ENCODE measurements at places on chromosomes 1 and 21.

GRCh38 chr1:119632841-119633240, 15.2 kb downstream of the ZNF697 start:
- no peak for DNase-seq

DNA sequence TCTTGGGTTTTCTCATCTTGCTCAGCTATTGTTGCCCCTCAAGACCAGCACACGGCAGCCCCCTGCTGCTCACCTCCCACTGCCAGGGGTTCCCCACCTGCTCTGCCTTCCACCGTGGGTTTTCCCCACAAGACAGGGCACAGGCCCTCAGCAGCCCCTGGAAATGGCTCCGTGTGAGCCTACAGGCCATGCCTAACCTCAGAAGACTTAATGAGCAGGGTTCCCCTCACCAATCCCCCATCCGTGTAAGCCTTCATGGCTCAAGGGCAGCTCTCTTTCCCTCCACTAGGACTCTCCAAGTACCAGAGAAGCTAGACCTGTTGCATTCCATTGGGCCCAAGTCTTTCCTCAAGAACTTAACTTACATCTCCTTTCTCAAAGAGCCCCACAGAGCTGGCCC, 18.4 kb upstream of the RCAN3 start:
- DNase-seq: no peak

- DNase-seq: no peak
Observed at GRCh38 chr21:39694750-39695149, 50.2 kb upstream of the IGSF5 start.

GRCh38 chr1:3491291-3492246, 37.1 kb downstream of the ARHGEF16 start:
- peak; percentile 11 for DNase-seq

DNA sequence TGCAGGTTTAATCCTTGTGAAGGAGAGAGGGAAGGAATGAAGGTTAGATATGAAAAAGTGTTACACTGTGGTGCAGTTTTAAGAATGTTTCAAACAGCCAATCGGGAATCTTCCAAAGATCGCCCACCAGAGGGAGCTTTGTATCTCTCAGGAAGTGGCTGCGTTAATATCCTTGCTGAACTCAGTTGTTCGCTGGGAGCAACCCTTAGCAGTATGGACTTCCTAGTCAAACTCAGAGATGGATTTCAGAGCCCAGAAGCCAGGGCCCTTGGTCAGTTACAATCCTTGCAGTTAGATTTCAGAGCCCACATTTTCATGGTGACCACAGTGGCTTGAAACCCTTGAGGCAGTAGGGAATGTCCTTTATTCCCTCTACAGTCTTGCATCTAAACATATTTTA, 136.2 kb downstream of the NTNG1 start:
- no peak for DNase-seq

GRCh38 chr1:7678491-7679158, 92.5 kb upstream of the VAMP3 start:
- DNase-seq: no peak

GRCh38 chr1:160681066-160681890, 30.3 kb downstream of the CD48 start:
- DNase-seq: peak; percentile 62

DNA sequence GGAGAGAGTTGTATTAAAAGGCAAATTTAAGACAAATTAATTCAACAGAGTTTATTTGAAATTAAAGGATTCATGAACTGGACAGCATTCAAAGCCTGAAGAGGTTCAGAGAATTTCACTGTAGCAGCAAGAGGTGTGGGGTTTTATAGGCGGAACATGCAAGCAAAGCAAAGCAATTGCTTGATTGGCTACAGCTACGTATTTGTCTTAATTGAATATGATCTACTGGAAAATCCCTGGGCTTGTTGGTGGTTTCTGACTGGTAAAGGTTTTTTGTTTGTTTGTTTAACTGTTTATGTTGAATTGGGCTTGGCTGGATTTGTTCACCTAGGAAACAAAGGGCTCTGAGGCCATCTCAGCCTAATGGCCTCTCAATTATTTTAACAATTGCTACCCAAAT, 61.5 kb downstream of the KCNK1 start:
- no peak for DNase-seq

GRCh38 chr1:56676571-56677035, 31.5 kb downstream of the PRKAA2 start:
- peak; percentile 67 for DNase-seq

GRCh38 chr1:8274352-8274751, 43.6 kb upstream of the SLC45A1 start:
- DNase-seq: no peak

- DNase-seq: no peak
Observed at GRCh38 chr1:157653494-157653873, 47.1 kb downstream of the FCRL3 start.

DNA sequence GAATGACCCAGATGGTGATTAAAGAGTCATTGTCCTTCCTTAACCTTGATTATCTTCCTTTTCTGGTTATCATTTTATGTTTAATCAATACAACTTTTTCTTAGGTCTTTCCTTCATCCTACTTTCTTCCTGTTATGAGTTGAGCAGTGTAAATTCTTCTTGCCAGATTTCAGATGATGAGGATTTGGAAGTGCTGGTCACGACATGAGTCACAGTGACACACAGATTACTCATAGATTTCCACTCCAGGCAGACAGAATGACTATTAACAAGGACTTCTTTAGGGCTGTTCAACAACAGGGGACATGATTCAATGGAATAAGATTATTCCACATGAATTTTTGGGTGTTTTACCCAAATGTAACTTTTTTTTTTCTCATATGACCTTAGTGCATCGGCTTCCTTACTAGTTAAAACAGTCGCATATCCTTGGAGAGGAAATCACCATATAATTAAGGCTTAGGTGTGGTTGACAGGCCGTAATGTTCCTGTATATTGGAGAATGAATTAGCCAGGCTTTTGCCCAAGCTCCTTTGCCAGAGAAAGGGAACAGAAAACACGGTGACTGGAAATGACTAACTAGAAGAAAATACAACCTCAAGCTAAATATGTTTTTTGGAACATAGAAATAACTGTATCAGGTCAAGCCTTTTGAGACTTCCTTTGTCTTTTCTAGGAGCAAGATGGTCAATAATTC, 44.2 kb downstream of the PRRX1 start:
- peak; percentile 85 for DNase-seq

Data from amniotic epithelial cell (primary cell).